ENCODE measurements at places on chromosomes 1 and 21.

- H3K4me3 ChIP-seq, result peak overlapping the region; percentile 41
- no peaks in the 10 kb centered on the region for H3K27me3 ChIP-seq
- H3K36me3 ChIP-seq, result peaks cover 10% of the 10 kb centered on the region
- DNase-seq, result peak; percentile 59
- H3K4me1 ChIP-seq, result peaks cover 69% of the 10 kb centered on the region
- H3K27ac ChIP-seq, result peak overlapping the region; percentile 87
Measured at GRCh38 chr1:101112051-101112780, 86.6 kb upstream of the DPH5 start.

DNA sequence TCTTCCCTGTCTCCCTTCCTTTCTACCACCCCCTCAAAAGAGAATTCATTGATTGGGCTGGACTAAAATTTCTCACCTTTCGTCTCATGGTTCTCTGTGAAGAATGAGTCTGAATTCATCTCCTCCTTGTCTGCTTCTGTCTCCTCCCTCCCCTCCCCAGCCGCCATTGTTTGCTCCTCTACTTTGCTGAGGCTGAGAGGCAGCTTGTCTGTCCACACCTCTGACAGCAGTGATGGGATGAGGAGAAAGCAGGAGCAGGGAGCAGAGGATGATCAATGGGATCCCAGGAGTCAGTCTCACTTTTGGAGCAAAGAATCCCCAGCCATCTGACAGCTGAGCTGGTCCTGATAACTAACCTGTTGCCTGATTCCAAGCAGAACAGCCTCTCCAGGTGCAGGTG lies 2.5 kb downstream of the ILDR2 start:
- peaks cover 40% of the 10 kb centered on the region for H3K27me3 ChIP-seq
- H3K4me1 ChIP-seq, result peaks cover 40% of the 10 kb centered on the region
- H3K4me3 ChIP-seq, result no peak overlapping the region

- no peak overlapping the region for H3K4me3 ChIP-seq
- DNase-seq, result no peak
- no peaks in the 10 kb centered on the region for H3K4me1 ChIP-seq
- peaks cover 25% of the 10 kb centered on the region for H3K27me3 ChIP-seq
- no peak overlapping the region for H3K27ac ChIP-seq
Measured at GRCh38 chr1:47593598-47594285, 155.9 kb downstream of the FOXD2 start.

GRCh38 chr1:156435545-156436140 lies 64.9 kb downstream of the MEF2D start:
- peaks cover 50% of the 10 kb centered on the region for H3K4me1 ChIP-seq
- peaks cover 86% of the 10 kb centered on the region for H3K27me3 ChIP-seq
- H3K36me3 ChIP-seq, result peaks cover 2% of the 10 kb centered on the region
- peak overlapping the region; percentile 76 for H3K4me3 ChIP-seq
- peak; percentile 38 for DNase-seq

DNA sequence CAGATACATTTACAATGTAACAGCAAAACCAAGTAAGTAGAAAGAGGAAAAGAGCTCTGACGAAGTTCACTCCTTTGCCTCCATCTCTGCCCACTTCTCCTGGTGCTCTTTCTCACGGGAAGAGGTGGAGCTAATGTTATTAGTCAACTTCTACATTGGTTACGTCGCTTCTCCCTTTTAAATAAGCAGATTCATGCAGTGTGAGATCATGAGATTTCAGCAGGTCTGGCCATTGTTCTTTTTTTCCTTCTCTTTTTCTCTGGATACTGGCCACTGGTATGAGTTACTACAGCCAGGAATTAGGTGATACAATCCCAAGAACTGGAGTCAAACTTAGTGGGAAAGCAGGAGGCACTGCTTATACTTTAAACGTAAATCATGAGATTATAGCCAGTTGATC lies 207.1 kb downstream of the AKT3 start:
- peaks cover 11% of the 10 kb centered on the region for H3K4me1 ChIP-seq
- H3K4me3 ChIP-seq, result no peak overlapping the region
- DNase-seq, result no peak
- peak overlapping the region; percentile 16 for H3K27ac ChIP-seq

DNA sequence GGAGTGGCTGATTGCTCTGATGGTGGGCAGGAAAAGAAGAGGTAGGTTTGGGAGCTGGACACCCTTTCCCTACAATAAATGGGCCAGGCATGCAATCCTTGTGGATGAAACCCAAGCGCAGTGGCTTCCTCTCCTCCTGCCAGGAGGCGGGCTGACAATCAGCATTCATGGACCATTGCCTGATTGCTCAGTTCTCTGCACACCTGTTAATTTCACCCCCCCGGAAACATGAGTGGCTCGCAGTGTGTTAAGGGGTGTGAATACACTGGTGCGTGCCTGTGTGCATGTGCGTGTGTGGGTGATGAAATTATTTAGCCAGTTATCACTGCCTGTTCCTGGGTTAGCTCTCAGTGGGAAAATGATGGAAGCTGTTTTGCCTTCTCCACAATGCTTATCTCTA lies 310.7 kb downstream of the PCP4 start:
- H3K4me3 ChIP-seq, result no peak overlapping the region
- H3K4me1 ChIP-seq, result no peaks in the 10 kb centered on the region
- no peak for DNase-seq
- H3K27ac ChIP-seq, result no peak overlapping the region

DNA sequence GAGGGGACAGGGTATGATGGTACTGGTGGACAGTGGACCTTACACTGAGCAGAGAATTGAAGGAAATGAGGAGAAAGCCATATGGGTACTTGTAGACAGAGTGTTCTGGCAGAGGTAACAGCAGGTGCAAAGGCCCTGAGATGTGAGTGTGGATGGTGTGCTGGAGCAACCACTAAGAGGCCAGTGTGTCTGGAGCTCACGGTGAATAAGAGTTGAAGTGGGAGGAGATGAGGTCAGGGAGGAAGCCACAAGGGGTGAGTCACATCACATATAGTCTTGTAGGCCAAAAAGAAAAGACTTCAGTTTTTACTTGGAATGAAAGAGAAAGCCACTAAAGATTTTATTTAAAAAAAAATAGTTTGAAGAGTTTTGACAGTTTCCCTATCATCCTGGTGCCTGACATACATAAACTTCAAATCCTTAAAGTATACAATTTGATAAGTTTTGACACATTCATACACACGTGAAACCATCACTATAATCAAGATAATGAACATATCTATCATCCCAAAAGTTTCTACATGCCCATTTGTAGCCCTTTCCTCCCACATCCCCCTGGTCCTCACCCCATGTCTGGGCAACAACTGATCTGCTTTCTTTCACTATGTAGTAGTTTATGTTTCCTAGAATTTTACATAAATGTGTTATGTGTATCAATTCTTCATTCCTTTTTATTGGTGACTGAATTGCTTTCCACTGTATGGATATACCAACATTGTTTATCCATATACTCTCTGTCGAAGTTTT lies 148.4 kb downstream of the GPATCH2 start:
- H3K4me1 ChIP-seq, result peaks cover 27% of the 10 kb centered on the region
- H3K27ac ChIP-seq, result peak overlapping the region; percentile 82
- peak overlapping the region; percentile 36 for H3K4me3 ChIP-seq
- H3K27me3 ChIP-seq, result no peaks in the 10 kb centered on the region
- peaks cover 16% of the 10 kb centered on the region for H3K36me3 ChIP-seq

DNA sequence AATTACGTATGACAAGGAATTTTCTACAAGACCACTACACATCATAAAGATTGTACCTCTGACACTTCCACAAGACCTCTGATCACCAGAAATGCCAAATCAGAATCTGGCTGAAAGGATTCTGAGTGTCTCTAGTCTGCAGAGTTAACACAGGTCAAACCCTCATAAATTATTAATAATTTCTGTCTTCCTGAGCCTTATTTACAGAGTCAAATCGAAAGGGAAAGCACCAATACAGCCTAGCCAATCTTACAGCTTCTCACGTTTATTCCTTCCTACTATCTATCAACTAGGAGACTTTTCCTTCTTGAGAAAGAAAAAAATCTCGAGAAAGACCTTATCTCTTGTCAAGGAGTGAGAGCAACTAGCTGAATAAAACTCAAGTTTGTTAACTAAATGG lies 2151.6 kb downstream of the MRPL39 start:
- H3K4me1 ChIP-seq, result no peaks in the 10 kb centered on the region
- no peaks in the 10 kb centered on the region for H3K27me3 ChIP-seq
- H3K4me3 ChIP-seq, result no peak overlapping the region
- H3K27ac ChIP-seq, result no peak overlapping the region

DNA sequence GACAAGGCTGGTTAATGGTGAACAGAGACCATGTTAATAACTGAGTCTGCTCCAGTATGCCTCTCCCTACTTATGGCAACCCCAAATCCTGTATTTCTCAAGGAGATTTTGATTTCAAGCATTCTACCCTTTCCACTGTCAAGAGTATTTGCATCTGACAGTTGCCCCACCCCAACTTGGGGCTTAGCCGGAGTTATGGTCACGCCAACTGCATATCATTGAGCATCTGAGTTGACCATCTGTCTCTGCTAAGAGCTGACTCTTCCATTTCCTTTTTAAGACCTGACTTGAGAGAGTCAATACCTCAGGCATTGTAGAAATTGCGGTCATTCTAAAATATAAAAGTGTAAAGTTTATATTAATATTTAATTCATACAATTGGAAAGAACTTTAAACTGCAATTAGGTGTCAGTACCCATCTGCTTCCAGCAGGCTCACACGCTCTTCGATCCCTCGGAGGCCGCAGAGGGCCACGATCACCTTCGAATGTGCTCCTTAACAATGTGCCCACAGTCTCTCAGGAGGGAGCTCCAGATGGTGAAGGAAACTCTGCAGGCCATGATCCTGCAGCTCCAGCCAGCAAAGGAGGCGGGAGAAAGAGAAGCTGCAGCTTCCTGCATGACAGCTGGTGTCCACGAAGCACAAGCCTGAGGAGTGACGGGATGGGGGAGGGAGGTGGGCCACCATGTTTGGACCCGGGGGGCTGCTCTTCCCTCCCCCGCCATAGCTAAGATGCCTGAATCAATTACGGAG lies 409.8 kb downstream of the DISC1 start:
- no peak overlapping the region for H3K4me3 ChIP-seq
- H3K27ac ChIP-seq, result no peak overlapping the region
- H3K36me3 ChIP-seq, result peaks cover 4% of the 10 kb centered on the region
- no peak for DNase-seq
- H3K27me3 ChIP-seq, result no peaks in the 10 kb centered on the region

DNA sequence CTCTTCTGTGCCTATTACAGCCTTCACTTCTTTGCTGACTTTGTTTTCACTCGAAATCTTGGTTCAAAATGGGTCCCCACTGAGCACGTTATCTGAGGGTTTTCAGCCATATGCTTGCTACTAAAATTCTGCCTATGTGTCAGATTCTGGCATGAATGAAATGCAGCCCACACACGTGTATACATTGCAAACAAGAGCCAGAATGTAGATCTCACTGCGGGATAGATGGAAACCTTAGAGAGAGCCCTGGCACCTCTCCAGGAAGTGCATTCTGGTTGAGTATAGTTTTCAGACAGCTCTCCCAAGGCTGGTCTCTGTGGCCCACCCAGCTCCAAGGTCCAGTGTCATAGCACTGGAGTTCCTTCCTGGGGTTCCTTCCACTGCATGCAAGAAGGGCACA lies 234.7 kb upstream of the GJB5 start:
- H3K36me3 ChIP-seq, result no peaks in the 10 kb centered on the region
- no peak for DNase-seq
- no peak overlapping the region for H3K4me3 ChIP-seq
- H3K27me3 ChIP-seq, result peaks cover 11% of the 10 kb centered on the region
- no peak overlapping the region for H3K27ac ChIP-seq
- no peaks in the 10 kb centered on the region for H3K4me1 ChIP-seq

DNA sequence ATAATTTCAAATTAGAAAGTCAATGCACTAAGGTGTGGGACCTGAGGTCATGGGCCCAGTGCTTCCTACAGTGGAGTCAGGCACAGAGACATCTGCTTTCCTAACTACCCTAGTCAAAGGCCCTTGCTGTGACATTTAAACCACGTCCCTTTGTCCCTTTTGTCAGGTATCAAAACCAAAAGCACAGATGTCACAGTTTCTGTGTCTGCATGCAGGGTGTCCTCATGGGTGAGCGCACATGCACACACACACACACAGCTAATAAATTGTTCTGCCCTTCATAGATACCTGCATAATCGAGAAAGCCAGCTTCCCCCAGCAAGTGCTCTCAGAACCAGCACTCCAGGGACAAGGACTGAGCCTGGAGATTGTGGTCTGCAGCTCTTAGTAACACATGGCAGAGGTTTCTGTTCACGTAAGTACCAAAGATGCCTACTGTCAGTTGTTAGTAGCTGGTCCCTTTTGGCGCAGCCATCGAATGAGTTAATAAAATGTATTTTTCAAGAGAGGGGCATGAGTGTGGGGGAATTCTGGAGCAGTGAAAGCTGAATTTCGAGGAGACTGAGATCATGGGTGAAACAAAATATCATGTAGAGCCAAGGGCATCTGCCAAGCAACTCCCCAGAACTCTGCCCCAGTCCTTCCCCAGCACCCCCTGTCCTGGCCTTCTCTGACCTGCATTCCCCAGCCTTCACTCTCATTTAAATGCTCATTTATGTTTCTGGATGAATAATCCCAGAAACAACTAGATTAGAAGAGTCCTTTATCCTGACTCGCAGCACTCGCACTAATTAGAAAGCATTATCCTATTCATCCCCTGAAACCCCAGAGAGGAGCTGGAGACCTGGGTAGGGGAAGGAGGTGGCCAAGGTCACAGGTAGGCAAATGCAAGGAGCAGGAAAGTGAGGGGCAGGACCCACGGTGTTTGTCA lies 25.5 kb downstream of the TNR start:
- no peak overlapping the region for H3K27ac ChIP-seq
- no peaks in the 10 kb centered on the region for H3K4me1 ChIP-seq
- no peaks in the 10 kb centered on the region for H3K36me3 ChIP-seq
- peaks cover 8% of the 10 kb centered on the region for H3K27me3 ChIP-seq

DNA sequence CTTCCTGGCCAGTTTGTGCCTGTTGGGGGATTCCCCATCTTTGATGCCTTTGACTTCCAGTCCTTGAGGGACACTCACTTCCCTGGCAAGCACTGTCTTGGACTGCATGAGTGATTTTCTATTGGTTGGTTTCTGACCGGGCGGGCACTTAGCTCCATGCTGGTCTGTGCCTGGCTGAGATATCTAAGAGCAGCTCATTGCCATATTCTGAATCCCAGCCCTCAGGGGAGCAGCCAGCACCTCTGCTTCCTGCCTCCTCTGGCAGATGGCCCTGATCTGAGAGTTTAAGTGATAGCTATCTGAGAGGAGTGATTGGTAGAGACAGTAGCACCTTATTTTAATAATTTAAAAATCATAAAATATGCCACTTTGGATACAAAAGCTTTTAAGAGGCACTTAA lies 52.5 kb downstream of the DISC1 start:
- no peak overlapping the region for H3K27ac ChIP-seq
- no peaks in the 10 kb centered on the region for H3K36me3 ChIP-seq
- no peak overlapping the region for H3K4me3 ChIP-seq
- H3K4me1 ChIP-seq, result peaks cover 18% of the 10 kb centered on the region
- DNase-seq, result no peak

DNA sequence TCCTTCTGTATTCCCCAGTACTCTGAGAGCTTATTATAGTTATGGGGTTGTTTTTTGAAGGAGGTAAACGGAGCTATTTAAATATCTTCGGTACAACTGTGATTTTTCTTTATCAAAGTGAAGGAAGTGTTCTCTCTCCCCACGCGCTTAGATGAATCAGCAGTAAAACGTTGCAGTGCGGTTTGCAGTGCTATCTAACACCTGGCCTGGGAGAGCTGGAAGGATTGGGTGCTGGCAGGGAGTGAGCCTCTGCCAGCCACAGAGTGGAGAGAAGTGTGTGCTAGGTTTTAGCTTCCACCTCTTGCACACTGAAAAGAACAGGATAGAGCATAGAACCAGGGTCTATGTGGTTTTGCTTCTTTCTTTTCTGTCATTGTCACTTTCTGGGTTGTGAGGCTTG lies 165.9 kb downstream of the SDCCAG8 start:
- peak overlapping the region; percentile 58 for H3K4me3 ChIP-seq
- H3K4me1 ChIP-seq, result peaks cover 22% of the 10 kb centered on the region
- peak; percentile 45 for DNase-seq
- no peaks in the 10 kb centered on the region for H3K27me3 ChIP-seq

GRCh38 chr1:10755970-10756521 lies 40.4 kb downstream of the CASZ1 start:
- H3K27ac ChIP-seq, result no peak overlapping the region
- H3K27me3 ChIP-seq, result peaks cover 2% of the 10 kb centered on the region
- H3K4me1 ChIP-seq, result peaks cover 9% of the 10 kb centered on the region

Data from activated naive CD8-positive, alpha-beta T cell treated with anti-CD3 and anti-CD28 coated beads, Interleukin-2, amount 50 U/mL, for 24 hours (primary cell).